ENCODE measurements at places on chromosomes 2 and 18.

DNA sequence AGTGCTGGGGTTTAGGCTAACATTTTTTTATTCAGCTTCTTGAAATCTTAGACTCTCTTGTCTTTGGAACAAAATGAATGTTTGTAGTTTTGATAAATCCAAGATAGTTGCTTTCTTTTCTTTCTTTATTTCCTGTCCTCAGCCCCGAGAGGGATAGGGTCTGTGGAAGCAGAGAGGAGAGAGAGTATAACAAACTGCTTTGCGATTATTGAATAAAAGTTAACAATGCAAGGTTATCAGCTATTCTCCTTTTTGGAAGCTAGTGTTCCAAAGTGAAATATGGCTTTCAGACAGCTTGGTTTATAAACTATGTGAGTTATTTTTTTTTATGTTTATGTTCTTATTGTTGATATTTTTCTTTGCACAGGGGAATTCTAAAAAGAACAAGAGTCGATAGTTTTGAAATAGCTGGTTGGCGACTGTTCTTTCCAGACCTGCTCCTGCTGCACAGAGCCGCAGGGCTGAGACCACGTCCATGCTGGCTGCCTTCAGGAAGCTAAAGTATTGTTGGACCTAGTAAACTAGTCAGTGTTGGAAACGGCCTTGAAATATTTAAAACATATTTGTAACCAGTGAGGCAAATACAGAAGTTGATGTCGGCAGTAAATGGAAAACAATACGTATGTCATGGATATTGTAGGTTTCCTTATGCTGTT lies 15.5 kb upstream of the STON1 start:
- DNase-seq, result no peak

DNA sequence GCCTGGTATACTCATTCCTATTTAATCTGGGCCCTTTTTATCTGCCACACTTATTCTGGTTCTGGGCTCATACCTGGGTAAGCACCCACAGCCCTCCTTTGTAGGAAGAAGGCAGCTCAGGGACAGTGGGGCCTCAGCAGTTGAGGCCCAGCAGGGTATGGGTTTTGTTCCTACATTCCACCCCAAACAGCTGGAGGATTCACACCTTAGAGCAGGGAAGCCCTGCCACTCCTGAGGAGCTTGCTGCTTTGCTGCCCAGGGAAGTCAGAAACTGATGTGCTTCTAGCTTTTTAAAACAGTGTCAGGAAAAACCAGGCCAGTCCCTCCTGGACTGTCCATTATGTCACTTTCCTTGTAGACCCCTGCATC lies 1.2 kb upstream of the LBX2 start:
- DNase-seq, result no peak

GRCh38 chr2:170462433-170463205 lies 252.5 kb upstream of the SP5 start:
- DNase-seq, result no peak

- DNase-seq, result no peak
These were observed 272.3 kb downstream of the RAD51AP2 start for GRCh38 chr2:17245906-17246305.

DNA sequence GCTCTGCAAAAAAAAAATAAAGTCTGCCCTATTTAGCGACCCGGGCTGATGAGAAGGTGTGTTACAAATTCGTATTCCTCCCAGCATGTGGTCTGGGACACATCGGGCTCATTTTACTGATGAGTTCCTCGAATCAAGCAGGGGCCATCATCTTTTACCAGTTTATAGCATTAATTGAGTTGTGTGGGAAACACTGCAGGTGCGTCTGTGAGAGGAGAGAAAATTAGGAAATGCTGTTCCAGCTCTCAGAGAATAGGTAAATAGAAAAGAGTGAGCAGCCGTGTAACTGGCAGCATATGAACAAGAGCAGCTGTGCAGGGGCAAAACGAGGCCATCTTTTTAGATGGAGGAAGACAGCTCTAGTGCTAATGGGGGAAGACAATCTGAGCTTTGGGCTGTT lies 216.7 kb downstream of the SETBP1 start:
- DNase-seq, result no peak

- no peak for DNase-seq
These were observed 61.7 kb downstream of the LYPD1 start for GRCh38 chr2:132608311-132608710.

GRCh38 chr18:59220164-59220783 lies 316 bp downstream of the GRP start:
- no peak for DNase-seq

DNA sequence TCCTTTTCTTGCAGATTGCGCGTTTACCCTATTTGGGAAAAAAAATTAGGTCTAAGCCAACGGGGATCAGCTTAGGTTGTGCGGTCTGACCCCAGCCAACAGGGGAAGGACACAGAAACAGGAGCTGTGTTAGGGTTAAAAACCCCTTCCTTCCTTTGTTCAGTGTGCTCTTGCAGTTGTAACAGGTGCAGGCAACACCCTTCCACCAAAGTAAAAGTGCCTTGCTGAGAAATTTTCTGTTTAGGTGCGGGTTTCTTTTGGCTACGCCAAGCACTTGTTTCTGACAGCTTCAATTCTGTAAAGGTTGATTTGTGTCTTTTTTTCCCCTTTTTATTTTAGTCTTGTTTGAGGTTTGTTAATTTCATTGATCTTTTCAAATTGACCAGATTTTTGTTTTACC lies 92.5 kb downstream of the PTPN4 start:
- DNase-seq, result no peak

DNA sequence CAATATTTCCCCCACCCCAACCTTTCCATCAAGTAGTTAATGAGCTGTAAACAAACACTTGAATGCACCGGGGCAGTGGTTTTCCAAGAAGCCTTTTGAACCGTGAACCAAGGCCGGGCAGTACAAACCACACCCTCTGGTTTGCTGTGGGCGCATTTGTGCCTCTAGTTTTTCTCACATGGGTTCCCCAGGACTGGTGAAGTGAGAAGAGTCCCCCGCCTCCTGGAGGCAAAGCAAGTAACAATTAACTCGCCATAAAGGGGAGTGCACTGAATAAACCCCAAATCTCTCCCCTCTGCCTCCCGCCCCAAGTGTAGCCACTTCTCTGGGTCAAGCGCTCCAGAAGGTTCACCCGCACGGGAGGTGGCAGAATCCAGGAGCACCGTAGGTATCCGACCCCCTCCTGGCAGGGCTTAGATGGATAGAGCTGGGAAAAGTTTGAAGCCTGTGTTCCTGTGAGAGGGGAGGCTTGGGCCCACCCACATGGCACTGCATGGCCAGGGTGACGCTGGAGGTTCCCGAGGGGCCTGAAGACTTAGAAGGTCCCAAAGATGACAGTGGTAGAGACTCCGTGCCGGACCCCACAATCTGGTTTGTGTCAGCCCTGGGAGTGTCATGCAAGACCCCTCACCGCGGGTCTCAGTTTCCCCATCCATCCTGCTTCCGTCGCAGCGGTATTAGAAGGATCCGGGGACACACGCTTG lies 182.2 kb downstream of the SMAD2 start:
- DNase-seq, result no peak

DNA sequence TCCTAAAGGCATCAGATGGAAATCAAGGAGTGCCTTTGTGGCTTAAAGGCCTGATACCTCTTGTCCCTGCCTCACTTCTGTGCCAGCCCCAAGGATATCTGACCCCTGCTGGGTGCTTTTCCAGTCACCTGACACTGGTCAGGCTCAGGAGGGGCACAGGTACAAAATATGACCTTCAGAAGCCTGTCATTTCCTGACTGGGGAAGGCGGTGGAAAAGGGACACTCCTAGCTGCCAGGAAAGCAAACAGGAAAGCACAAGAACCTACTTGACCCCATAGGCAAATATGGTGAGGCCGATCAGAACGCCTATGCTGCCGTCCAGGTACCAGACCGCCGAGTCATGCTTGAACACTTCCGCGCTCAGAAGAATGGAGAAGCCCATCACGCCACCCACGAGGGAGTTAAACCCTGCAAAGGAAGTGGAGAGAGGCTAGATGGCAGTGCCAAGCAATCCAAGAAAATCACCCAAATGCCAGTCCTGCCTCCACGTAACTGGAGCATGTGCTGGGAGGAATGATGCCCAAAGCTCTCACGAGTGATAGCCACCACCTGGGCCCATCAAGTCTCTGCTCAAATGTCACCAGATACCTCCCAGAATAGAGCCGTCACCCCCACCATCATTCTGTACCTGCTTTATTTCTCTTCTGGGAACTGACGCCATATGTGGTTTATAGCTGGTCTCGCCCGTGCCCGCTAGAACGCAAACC lies 204.0 kb downstream of the MGAT5 start:
- DNase-seq, result no peak

Data from kidney glomerular epithelial cell (primary cell).